ENCODE measurements at places on chromosomes 6 and 20.

DNA sequence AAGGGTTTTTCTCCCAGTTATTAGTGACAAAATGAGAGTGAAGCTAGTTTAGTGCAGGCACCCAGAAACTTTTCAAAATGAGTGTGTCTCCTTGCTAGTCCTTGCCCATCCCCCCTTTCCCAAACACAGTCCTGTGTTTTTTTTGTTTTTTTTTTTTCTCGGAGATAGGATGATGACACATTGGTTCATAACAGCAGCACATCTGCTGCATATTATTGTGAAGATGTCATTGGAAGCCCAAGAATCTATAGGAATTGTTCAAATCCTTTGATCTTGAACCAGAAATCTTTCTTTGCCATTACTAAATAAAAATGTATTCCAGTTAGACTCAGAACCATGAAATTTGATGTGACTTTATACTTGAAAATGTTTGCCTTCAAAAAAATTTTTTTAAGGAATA is 162.4 kb downstream of the FRK start:
- no peak for DNase-seq

DNA sequence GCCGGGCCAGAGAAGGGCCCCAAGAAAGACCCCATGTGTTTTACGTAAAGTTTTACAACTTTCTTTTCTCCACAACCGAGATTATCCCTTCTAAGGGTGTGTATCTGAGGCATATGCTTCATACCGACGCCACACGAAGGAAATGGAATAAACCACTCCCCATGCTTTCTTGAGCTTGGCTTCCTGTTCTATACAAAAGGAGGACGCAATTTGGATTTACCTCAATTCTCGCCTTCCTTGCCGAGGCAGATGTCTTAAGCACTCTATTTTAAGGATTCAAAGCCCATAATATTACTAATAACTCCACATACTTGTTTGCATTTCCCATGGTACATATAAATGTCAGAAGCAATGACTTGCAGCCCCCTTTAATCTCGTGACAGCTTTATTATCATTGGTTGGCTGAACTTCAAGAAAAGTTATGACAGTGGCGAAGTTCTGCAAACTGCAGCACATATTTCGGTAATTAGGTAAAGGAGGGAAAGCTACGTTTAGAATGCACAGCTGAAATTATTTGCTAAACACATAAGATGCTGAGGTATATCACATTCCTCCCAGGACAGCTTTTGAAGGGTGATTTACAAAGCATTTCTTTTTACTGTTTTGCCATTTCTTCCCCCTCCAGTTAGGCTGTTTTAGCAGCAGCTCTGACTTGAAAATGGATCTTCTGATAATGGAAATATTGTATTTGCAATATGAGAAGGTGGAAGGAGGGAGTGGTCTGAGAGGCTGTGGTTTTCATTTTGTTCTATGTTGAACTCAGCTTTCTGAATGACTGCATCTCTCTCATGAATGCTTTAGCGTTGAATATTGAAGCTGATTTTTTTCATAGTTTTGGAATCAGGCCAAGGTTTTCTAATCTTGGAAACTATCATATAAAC is 330.5 kb downstream of the EPHA7 start:
- no peak for DNase-seq

GRCh38 chr20:61806314-61806713 is 259.4 kb downstream of the TAF4 start:
- DNase-seq = no peak

- DNase-seq = no peak
Measured at GRCh38 chr20:38917657-38918056, 8.6 kb upstream of the FAM83D start.

Data from activated CD4-positive, alpha-beta T cell treated with anti-CD3 and anti-CD28 coated beads for 24 hours (primary cell).